ENCODE measurements at places on chromosomes 13 and 19.

DNA sequence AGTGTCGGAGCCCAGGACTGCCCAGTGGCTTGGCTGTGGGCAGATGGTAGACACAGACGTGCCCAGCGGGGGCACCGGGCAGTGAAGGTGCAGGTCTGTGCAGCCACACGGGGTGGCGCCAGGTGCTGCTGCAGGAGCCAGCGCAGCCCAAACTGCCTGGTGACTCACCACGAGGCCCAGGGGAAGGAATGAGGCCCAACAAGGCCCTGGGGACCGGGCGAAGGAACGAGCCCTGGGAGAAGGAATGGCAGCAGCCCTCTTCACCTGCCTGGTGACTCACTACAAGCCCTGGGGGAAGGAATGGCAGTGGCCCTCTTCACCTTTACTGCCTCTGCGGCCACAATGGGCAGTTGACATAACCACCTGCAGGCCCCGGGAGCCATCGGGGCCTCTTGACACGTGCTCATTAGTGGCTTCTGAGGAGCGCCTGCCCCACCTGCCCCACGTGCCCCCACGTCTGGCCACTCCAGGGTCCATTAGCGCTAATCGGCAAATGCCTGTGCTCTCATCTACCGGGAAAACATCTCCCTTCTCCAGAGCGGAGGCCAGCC is 9.3 kb downstream of the MED16 start:
- no peak for DNase-seq

DNA sequence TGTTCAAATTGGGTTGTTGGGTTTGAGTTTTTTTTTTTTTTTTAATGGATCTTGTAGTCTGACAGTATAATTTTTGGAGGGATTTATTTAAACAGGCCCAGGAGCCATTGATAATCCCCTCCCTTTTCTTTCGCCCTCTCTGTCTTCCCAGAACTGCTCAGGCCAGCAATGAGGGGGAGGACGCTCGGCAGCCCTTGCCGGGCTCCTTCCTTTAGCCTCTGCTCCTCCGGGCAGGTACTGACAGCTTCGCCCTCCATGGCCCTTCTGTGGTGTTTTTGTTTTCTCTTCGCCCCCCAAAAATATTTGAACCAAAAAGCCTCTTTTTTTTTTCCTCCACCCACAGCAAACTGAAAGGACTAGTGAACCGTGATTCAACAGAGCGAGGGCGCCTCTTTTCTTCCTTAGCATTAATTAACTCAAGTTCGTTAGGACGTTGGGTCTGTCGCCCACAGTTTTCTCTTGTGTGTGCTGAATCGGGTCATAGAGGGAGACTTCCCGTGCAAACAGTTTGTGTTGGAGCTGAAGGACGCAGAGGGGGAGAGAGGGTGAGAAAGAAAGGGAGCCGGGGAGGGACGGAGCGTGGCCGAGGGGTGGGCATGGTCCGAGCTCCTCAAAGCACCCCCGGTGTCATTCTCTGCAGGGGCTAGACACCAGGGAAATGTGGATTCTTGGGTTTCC is 21.5 kb downstream of the NFIX start:
- DNase-seq, result no peak

DNA sequence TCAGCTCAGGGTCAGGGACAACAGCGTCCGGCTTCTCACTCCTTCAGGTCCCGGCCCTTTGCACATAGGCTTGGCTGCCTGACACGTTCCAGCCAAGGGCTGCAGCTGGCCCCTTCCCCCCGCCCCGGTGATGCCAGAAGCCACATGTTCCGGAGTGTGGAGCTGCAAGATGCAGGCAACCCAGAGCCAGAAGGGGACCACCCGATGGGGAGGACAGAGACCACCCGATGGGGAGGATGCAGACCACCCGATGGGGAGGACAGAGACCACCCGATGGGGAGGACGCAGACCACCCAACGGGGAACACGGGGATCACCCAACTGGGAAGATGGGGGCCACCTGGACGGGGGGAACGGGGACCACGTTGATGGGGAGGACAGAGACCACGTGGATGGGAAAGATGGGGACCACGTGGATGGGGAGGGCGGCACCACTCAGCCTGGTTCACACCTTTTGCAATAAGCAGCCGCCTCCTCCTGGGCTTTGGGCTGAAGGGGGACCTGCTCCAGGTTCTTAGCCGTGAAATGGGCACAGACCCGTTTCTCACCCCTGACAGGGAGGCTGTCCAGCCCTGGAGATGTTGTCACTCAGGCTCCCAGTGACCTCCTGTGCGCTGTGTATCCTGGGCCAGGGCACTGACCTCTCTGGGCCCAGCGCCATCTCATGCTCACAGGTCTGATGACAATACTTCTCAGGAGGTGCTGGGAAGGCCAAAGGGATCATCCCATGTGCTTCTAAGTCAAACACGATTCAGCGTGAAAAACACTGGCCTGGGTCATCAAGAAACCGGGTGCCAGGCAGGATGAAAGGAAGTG is 34.5 kb downstream of the C13orf46 start:
- no peak for DNase-seq

DNA sequence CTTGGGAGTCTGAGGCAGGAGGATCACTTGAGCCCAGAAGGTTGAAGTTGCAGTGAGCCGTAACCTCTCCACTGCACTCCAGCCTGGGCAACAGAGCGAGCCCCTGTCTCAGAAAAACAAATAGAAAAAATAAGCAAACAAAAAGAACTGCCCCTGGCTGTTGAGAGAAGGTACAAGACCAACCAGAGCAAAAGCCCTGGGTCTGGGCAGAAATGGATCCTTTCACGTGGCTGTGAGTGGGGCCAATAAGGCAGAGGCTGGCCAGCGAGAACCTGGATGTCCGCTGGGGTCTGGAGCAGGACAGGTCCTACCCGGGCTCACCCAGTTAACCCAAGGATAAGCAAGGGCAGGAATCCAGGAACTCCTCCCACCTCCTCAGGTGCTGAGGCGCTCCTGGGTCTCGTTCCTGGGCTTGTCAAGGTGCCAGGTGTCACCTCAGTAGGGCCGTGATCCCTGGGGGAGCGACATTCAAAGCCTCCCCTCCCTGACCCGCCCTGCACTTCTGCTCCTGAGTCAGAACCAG is 4.7 kb upstream of the SLC5A5 start:
- DNase-seq, result no peak

DNA sequence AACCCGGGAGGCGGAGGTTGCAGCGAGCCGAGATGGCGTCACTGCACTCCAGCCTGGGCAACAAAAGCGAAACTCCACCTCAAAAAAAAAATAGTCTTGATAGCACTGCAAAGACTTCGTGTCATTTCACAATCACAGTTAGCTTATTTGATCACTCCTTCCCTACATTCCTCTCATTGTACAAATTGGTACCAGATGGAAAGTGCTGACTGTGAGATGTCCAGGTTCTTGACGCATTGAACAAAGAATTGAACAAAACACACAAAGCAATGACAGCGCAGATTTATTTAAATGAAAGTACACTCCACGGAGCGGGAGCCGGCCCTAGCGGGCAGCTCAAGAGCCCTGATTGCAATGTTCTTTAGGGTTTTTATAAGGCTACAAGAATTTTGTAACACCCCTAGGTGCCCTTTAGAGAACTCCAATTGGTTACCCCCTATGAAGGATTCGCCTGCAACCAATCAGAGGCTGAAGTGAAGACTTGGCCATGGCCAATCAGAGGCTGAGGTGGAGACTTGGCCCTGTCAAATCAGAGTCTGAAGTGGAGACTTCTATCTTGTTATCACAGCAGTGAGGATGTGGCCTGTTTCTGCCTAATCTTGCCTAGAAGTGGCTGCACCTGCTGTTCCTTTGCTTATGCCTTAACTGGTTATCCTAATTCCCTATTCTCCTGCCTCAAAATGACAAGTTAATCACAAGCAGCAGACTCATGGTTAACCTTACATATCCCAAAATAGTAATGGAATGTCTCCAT is 16.7 kb downstream of the ZNF556 start:
- DNase-seq, result no peak

DNA sequence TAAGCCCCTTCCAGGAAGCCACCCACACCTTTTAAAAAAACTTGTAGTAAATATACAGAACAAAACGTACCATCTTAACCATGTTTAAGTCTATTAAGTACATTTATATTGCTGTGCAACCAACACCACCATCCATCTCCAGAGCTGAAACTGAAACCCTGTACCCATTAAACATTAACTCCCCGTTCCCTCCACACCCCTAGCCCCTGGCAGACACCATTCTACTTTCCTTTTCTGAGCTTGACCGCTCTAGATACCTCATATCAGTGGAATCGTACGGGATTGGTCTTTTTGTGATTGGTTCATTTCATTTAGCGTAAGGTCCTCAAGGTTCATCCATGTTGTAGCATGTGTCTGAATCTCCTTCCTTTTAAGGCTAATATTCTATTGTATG is 13.0 kb upstream of the SPATA13 start:
- DNase-seq, result no peak

- DNase-seq, result no peak
These were observed 256.0 kb downstream of the UQCRFS1 start for GRCh38 chr19:28956961-28957360.

GRCh38 chr13:44874886-44875630 is 114.2 kb downstream of the NUFIP1 start:
- DNase-seq, result no peak

DNA sequence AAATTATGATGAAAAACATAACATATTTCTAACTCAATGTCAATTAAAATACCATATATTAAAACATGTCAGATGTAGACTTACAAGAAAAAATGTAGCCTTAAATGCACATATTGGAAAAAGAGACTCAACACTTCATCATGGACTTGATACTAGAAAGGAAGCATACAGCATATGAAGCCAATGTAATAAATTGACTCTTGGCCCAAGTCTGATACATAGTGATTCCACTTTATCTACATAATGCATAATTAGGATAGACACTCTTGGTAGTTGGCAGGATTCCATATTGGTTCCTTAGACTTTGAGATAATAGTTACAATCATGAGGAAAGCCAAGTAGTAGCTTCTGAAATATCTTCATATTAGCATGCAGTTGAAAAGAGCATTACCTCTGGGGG is 1067.0 kb downstream of the PCDH17 start:
- no peak for DNase-seq

- no peak for DNase-seq
These were observed 11.4 kb downstream of the TPGS1 start for GRCh38 chr19:518598-519231.

DNA sequence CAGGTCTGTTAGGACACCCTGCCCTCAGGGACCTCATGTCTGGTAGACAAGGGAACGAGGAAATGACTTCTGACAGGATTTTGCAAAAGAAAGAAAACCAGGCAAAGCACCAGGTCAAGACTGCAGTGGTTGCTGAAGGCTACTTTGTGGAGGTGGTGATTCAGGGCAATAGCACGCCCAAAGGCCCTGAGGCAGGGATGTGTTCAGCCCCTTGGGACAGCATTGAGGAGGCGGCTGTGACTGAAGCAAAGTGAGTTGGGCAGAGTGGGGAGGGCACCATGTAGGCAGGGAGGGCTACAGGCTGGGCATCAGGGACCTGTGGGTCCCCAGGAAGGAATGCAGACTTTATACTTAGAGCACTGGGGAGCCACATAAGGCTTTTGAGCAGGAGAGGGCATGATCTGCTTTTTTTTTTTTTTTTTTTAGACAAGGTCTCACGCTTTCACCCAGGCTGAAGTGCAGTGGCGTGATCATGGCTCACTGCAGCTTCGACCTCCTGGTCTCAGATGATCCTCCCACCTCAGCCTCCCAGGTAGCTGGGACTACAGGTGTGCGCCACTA is 10.8 kb upstream of the HOMER3 start:
- DNase-seq, result no peak

GRCh38 chr13:100403675-100404074 is 184.9 kb downstream of the GGACT start:
- DNase-seq, result no peak

GRCh38 chr13:45482571-45483173 is 17.9 kb downstream of the COG3 start:
- DNase-seq, result no peak

GRCh38 chr19:49712397-49712859 is 21.5 kb downstream of the CPT1C start:
- DNase-seq, result no peak

- DNase-seq, result peak; percentile 75
These were observed 1.1 kb upstream of the SHC2 start for GRCh38 chr19:461721-462551.

DNA sequence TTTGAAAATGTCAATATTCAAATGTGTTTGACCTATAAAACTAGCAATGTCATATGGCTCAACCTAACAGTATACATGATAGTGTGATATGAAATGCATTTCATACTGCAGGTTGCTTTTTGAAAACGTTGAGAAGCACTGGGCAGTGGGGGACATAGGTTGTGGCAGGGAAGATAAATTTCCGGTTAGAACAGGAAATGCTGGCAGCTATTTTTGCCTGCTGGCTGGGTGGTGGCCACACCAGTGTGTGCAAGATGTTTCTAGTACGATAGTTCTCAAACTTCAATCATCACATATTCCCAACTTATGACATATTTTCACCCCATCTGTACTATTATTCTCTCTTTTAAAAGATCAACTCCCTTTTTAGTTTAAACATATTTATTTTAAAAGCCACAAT is 17.2 kb downstream of the FXYD5 start:
- no peak for DNase-seq

GRCh38 chr13:21909331-21909730 is 238.5 kb downstream of the FGF9 start:
- no peak for DNase-seq

DNA sequence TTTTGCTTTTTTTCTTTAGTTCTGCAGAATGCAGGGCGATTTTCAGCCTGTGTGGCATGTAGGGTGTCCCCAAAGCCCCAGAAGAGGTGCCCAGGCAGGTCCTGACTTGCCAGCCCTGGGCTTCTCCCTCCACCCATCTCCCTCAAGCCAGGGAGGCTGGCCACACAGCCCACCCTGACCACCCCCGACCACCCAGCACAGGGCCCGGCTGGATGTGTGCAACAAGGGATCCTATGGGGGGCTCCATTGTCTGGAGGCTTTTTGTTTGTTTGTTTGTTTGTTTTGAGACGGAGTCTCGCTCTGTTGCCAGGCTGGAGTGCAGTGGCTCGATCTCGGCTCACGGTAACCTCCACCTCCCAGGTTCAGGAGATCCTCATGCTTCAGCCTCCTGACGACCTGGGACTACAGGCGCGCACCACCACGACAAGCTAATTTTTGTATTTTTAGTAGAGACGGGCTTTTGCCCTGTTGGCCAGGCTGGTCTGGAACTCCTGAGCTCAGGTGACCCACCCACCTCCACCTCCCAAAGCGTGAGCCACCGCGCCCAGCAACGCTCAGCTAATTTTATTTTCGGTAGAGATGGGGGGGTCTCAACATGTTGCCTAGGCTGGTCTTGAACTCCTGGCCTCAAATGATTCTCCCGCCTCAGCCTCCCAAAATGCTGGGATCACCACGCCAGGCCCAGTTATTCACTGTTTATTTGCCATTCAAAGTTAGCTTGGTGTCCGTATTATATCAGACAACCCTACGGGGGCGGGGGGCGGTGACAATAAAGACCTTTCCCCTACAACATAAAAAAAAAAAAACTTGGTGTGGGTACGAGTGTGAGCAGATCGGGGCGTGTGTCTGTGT is 7.8 kb upstream of the MKNK2 start:
- DNase-seq, result no peak

GRCh38 chr19:33878910-33879810 is 82.5 kb downstream of the KCTD15 start:
- no peak for DNase-seq

GRCh38 chr19:14473073-14473977 is 1.8 kb downstream of the PTGER1 start:
- no peak for DNase-seq
